Type B pancreatic cell (in vitro differentiated cells): ENCODE measurements at places on chromosomes 11 and 22. TPM values are rescaled to one million over a fixed set of nuclear protein-coding genes. Genes with fewer than 3 reads are reported as not detected.
A peak's percentile ranks its signal among the peaks of the same experiment; 100 is the strongest.

MMP27 gene
- total RNA-seq: not detected in 2 replicates

- H3K4me3 ChIP-seq: no peak overlapping the region
- peaks cover 10% of the 10 kb centered on the region for H3K36me3 ChIP-seq
- H3K27me3 ChIP-seq: peaks cover 7% of the 10 kb centered on the region
- peaks cover 57% of the 10 kb centered on the region for H3K4me1 ChIP-seq
Observed at GRCh38 chr11:113199866-113200265, 114.5 kb upstream of the TTC12 start.

GRCh38 chr22:16917144-16918003 is 90.6 kb downstream of the GAB4 start:
- no peaks in the 10 kb centered on the region for H3K36me3 ChIP-seq
- peak overlapping the region; percentile 8 for H3K27ac ChIP-seq
- no peak overlapping the region for H3K4me3 ChIP-seq
- no peaks in the 10 kb centered on the region for H3K4me1 ChIP-seq

- no peaks in the 10 kb centered on the region for H3K4me1 ChIP-seq
- no peak for DNase-seq
- peaks cover 21% of the 10 kb centered on the region for H3K27me3 ChIP-seq
- no peaks in the 10 kb centered on the region for H3K36me3 ChIP-seq
- no peak overlapping the region for H3K27ac ChIP-seq
Observed at GRCh38 chr22:30497466-30498150, 7.9 kb downstream of the SEC14L4 start.
